ENCODE measurements at places on chromosomes 6 and 20.

GRCh38 chr6:24324617-24325016 is 33.2 kb downstream of the DCDC2 start:
- no peak for DNase-seq

- no peak for DNase-seq
Measured at GRCh38 chr6:152426276-152426675, 210.9 kb downstream of the SYNE1 start.

- DNase-seq, result no peak
Measured at GRCh38 chr20:15496501-15497039, 1076.7 kb downstream of the KIF16B start.

- no peak for DNase-seq
Measured at GRCh38 chr6:119323931-119324330, 25.6 kb downstream of the MAN1A1 start.

DNA sequence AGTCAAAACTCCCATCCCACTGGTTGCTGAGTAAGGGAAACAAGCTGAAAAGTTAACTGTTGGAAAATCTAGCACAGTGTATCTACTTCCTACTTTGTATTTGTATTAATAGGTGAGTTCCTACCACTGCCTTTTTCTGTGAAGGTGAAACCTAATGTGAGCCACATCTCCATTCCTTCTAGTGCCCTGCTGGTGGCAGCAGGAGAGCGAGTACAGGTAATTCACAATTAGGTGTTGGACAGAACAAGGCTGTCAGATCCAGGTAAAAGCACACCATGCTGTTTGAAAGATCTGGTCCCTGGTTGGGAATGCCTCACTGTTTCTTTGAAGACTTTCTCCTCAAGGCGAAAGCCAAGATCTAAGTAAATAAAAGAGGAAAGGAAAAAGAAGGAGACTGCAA is 528.4 kb downstream of the PKHD1 start:
- DNase-seq, result no peak

DNA sequence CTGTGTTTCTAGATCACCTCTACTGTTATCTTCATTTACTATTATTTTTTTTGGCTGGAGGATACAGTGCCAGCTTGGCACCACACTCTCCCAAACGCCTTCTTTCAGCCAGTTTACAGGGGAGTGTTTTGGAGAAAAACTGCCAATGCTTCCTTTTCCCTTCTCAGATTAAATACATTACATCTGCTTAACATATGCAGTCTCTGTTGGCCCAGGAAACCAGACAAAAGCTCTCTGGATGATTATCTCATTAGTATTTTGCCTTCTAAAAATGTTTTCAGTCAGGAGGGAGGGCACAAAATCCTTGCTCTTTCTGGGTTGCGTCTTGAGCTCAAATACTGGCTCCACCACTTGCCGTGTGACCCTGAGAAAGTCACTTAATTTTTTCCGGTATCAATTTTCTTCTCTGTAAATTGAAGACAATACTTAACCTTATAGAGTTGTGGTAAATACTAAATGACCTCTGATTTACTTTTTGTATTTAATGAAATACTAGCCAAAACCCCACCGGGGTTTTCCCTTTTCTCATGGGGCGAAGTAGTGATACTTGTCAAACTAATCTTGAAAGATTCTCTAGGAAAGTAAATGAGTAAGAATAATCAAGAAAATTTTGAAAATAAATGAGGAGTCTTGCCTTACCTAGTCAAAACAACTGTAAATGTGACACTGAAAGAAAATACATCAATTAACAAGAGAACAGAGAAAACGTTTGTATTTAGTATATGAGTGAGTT is 146.2 kb downstream of the MMS22L start:
- DNase-seq, result no peak

DNA sequence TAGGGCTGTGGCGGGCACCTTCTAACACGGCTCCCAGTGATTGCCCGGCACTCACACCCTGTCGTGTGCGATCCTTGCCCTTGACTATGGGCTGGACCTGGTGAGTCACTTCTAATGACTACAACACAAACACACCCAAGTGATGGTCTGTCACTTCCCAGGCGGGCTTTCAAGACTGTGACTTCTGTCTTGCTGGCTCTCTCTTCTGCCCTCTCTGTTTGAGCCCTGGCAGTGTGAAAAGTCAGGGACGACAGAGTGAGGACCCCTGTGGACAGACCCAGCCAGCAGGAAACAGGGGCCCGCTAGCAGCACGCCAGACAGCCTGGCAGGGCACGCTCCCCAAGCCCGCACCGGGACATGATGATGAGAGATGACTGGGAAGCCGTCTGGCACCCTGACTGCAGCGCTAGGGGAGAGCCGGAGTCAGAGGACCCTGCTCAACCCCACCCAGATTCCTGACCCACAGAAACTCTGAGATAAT is 43.0 kb downstream of the KIF16B start:
- DNase-seq, result no peak

DNA sequence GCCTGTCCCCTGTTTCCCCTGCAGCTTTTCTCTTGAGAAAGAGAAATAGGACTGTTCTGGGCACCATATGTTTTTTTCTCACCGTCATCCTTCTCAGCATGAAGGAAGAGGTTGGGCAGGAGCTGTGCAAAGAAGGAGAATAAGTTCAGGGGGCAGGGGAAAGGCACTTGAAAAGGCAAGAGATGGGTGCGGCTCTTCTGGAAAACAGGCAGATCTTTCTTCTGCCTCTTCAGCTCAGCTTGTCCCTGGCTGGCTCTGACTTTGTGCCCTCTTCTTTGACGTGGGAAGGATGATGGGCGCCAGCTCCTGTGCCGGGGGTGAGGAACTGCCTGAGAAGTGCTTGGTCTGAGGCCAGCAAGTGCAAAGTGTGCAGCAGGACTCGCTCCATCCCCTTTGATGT is 206.5 kb downstream of the DOK5 start:
- no peak for DNase-seq

GRCh38 chr6:15948930-15949900 is 179.7 kb upstream of the MYLIP start:
- DNase-seq, result no peak

DNA sequence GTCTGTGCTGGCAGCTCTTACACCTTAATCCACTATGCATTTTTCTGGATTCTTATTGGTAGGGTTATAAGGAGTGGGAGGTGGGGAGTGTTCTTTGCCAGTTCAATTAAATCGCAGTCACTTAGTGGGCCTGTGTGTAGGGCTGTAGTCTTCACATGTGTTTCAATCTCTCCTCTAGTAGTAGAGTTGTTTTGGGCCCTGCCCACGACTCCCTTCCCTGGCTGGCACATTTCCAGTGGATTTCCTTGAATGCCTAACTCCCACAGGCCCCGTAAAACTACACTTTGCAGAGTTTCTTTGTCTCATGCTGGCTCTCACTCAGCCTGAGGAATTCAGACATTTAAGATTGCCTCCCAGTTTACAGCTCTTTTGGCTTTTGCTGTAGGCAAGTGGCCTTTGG is 414.0 kb upstream of the OPRM1 start:
- no peak for DNase-seq

DNA sequence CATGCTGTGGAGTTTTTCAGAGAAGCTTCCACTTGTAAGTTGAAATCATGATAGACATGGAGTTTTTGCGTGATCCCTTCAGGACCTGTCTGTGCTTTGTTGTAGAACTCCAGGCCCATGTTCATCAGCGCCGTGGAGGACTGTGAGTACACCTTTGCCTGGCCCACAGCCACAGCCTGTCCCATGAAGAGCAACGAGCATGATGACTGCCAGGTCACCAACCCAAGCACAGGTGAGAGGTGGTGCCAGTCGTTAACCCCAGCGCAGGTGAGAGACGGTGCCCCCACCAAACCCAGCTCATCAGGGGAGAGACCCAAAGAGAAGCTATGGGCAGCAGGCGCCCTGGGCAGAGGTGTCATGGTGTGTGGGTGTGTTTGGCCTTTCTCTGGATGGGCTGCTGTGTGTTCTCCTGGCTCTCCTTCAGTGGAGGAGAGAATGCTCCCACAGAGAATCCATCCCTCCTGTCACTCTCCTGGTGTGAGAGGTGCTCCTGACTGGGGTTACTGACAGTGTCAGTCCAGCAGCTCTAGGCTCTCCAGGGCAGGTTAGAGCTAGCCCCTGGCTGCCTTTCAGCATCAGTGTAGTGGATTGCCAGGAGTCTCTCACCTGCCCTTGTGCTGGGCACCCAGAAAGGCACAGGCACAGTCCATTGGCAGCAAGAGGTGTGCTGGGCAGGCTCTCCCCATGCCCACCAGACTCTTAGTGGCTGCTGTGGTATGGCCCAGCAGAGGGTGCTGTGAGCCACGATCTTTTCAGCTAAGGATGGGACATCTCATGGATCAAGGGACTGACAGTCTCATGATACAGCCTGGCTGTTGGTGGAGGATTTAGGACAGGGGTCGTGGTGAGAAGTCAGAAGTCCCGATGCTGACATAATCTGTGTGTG is 49.6 kb upstream of the SLC22A1 start:
- peak; percentile 6 for DNase-seq

- no peak for DNase-seq
Measured at GRCh38 chr6:75213732-75214131, 7.9 kb upstream of the COL12A1 start.

GRCh38 chr6:103277936-103278335 is 1581.8 kb downstream of the HACE1 start:
- no peak for DNase-seq

DNA sequence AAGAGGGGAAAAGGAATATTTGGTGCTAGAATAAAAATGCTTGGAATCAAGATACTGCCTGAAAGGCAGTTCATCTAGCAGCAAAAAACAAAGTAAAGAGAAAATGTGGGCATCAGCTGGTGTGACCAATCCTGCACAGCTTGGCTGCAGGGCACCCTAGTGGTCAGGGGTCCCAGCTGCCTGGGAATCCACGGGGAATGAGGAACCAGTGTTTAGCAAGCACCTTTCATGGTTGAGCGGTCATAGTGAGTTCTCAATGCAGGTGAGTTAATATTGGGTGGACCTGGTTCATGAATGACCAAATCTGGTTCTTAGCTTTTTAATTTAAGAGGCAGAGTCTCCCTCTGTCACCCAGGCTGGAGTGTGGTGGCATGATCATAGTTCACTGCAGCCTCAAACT is 53.3 kb downstream of the CAP2 start:
- no peak for DNase-seq

GRCh38 chr6:17343215-17343614 is 50.2 kb upstream of the CAP2 start:
- DNase-seq, result no peak

GRCh38 chr6:1053586-1053985 is 258.3 kb upstream of the FOXQ1 start:
- DNase-seq, result no peak

GRCh38 chr20:23358923-23359593 is 2.9 kb upstream of the GZF1 start:
- DNase-seq, result no peak

- peak; percentile 83 for DNase-seq
Measured at GRCh38 chr6:13355043-13355945, 27.0 kb upstream of the TBC1D7 start.

- DNase-seq, result no peak
Measured at GRCh38 chr20:6034134-6034969, 19.5 kb downstream of the LRRN4 start.

GRCh38 chr20:40654876-40655275 is 34.2 kb downstream of the MAFB start:
- peak; percentile 2 for DNase-seq

GRCh38 chr20:58832457-58832856 is 18.2 kb downstream of the GNAS-AS1 start:
- no peak for DNase-seq

- no peak for DNase-seq
Measured at GRCh38 chr6:113178349-113178748, 678.8 kb upstream of the MARCKS start.

DNA sequence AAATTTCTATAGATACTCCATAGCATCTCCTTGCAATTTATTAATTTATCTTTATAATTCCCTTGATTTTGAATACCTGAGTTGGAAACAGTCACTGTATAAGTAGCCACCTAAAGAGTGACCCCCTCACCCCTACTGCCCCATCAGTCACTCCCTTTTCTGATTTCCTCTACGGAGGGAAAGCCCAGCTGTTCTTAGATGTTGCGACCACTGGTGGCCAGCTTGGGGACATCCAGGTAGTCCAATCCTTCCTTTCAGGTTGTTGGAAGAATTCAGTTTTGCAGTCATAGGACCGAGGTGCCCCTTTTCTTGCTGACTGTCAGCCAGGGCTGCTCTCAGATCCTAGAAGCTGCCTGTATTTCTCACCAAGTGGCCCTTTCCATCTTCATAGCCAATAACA is 87.8 kb downstream of the BMP6 start:
- no peak for DNase-seq

DNA sequence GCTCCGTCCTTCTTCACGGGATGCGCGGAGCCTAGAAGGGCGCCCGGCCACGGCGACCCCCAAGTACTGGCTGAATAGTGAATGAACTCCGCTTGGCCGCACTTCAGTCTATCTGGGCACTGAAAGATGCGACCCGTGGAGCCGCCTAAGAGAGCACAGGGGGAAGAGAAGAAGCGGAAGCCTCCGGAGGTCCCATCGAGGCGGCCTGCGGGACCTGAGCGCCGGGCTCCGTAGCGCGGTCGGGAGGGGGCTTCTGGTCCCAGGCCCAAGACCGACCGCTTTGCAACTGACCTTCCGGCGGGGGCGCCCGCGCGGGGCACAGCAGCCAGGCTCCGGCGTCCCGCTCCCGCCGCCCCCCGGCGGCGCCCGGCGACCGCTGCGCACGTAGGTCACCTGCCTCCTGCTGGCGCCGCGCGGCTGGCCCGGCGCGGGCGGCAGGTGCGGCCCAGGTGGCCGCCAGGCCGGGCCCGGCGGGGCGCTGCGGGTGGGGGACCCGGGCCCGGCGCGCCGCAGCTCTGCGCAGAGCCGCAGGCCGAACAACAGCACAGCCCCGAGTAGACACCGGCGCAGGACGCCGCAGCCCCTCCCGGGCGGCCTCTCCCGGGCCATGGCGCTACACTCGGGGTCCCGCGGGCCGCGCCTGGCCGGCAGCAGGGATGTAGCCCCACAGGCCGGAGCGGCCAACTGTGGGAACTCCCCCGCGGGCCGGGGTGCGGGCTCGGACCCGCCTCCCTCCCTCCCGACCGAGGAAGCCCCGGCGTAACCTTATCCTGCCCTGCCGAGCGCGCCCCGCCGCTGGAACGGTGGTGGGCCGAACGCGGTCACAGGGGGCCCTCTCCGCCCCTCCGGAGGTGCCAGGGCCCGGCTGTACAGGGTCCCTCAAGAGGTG is at the start of gene METTL24:
Gene METTL24, minus strand, starts transcription at position 686 of the 889 bp plus-strand sequence. Its CDS starts 77 bp downstream, at position 609.
- peak; percentile 32 for DNase-seq

DNA sequence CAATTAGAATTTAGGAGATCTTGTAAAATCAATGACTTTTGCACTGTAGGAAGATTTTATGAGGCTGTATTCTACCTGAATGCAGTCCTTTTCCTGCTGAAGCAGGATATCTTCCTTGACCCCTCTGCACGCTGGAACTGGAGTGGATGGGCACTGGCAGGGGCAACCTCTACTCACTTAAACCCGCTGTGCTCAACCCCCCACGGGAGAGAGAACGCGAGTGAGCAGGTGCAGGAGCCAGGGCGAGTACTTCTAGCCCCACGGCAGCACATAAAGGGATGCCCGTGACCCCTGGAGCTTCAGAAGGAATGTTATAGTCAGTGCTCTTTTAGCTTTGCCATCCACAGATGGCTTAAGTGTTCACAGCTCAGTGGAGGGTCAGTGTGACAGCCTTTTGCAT is 1144.8 kb downstream of the EPHA7 start:
- DNase-seq, result no peak

DNA sequence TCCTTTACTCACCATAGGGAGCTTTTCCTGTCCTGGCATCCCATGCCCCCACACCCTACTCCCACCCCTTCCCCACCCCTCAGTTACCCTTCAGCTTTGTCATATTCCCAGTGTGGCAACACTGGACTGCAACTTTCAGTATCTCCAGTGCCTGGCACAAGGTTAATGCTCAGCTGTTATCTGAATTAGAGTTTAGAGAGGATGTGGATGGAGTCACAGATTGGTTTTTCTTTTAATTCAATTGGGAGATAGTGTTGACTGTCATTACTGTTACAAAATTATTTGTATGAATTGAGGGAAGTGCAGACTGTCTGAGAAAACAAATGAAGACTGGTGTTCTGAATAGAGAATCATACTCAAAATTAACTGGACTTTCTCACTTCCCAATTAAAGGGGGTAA is 89.9 kb downstream of the TULP4 start:
- DNase-seq, result no peak
